ENCODE measurements at places on chromosomes 4 and X.

- no peak for DNase-seq
Observed at GRCh38 chrX:72268597-72269365, 8.3 kb downstream of the RPS4X start.

GRCh38 chr4:21529214-21529613 lies 419.4 kb downstream of the KCNIP4 start:
- DNase-seq: no peak

DNA sequence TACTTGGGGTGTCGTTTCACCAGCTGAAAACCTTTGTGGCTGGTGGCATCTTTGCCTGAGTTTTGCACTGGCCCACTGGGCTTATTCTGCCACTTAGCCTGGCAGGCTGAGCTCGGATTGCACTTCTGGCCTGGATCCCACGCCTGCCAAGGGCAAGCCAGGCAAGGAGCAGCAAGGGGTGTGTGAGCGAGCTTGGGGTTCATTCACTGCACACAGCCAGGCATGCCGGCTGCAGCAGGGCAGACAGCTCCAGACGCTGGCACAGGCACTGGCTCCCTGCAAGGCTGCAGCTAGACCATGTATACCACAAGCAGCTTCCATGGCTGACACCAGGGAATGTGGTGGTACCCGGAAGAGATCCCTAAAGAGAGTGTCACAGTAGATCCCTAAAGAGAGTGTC lies 476.3 kb downstream of the EPHA5 start:
- no peak for DNase-seq

DNA sequence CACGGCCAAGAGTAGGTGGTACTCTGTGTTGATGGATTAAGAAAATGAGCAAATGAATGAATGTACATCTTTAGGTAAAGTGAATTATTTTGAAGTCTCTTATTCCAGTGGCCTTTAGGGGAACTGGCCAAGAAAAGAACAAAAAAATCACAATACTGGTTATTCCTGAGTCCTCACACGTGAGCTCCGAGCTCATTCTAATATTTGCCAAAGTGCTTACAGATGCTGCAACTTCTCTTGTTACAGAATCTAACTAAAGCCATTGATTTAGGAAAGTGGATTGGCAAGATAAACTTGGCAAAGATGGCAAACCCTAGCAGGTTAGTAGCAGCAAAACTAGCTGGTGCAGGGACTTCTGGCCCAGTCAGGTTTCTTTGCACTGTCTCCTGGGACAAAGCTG lies 37.6 kb downstream of the IDS start:
- DNase-seq: no peak

GRCh38 chr4:141119071-141119470 lies 14.2 kb downstream of the RNF150 start:
- no peak for DNase-seq

DNA sequence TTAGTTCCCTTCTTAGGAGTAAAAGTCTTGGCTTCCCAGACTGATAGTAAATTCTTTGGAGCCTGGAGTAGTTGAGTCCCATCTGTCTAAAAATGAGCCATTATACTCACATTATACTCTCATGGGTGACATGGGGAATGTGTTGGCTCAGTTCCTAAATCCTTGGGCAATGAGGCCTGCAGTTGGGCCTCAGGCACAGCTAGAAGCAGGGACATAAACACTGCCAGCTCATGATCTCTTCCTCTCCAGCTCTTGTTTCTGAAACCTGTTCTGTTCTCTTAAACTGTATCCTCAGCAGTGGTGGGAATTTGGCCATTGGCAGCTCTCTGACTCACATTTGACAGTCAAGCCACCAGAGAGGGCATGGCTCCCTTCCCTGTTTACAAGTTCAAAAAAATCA lies 212.5 kb downstream of the SPATA18 start:
- no peak for DNase-seq

DNA sequence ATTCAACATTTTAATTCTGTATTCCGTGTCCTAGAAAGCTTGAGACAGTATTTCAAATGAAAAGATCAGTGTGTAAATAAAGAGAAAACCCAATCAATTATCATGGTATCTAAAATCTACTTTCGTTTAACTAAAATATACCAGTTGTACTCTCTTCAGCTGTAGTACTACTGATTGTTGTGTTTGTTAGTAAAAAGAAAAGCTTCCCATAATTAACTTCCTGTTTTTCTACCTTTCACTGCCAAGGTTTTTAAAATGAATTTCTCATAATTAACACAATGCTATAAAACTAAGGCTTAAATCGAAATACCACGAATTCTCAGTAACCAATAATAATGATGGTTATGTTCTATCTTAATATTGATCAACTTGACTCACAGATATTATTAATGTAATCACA lies 37.4 kb downstream of the PPP3CA start:
- DNase-seq: no peak

DNA sequence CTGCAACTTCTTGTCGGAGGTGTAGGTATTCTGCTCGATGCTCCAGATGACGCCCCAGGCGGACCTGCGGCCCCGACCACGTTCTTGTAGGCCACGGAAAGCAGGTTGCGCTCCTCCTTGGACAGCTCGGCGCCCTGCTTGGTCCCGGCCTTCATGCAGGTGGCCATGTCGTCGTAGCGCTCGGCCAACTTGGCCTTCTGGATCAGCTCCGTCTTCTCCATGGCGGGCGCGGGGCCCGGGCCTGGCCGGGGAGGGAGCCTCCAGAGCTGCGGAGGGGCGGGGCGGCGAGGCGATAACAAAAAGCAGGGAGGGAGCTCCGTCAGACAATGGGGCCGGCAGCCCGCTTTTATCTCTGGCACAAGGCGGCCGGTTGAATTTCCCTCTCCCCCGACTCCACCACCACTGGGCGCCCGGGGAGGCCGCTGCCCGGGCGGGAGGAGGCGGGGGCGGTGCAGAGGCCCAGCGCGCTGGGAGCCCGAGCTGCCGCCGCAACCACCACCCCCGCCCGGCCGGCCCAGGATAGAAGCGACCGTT lies 28.3 kb upstream of the DRP2 start:
- DNase-seq: no peak

DNA sequence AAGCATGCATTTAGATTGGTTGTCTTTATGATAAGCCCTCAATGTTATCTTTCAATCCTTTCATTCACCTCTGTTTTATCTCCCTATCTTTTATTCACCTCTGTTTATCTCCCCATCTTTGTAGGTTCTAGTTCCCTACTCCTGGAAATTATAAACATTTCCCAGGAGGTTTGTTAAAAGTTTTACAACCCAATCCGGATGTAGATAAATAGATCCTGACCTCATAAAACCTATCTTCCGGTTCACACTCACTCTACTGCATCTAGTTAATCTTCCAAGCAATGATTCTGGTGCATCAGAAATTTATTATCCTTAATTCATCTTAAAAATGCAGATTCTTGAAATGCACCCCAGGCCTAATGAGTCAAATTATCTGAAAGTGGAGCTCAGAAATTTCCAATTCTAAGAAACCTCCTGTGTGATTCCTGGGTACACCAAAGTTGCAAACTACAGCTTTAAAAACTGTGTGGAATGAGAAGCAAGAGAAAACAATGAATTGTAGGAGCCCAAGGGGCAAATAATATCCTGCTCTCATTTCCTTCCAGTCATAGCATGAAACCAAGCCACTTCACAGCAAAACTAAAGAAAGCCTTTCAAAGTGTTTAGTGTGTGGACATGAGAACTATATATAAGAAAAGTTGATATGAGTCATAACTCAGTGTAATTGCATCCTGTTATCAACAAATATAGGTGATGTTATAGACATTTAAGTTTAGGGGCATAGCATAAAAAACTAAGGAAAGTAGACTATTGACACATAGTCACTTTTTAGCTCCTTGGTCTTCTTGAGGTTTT lies 51.1 kb upstream of the UGT8 start:
- DNase-seq: no peak

DNA sequence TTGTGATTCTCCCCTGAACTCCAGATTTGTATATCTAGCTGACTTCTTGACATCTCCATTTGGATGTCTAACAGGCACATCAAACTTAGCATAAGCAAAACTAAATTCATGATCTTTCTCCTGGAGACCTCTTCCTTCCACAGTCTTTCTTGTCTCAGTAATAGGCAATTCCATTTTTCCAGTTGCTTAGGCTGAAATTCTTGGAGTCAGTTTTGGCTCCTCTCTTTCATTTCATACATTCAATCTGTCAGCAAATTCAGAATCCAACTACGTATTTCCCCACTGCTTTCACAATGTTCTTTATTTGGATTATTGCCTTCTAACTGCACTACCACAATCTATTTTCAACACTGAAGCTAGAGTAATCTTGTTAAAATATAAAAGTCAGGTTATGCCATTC lies 219.9 kb upstream of the GLRA2 start:
- no peak for DNase-seq

- DNase-seq: no peak
Observed at GRCh38 chr4:18398661-18399060, 377.1 kb upstream of the LCORL start.

- DNase-seq: no peak
Observed at GRCh38 chr4:71550220-71551165, 211.7 kb downstream of the SLC4A4 start.

- DNase-seq: no peak
Observed at GRCh38 chr4:25904748-25905082, 9.3 kb upstream of the SMIM20 start.

DNA sequence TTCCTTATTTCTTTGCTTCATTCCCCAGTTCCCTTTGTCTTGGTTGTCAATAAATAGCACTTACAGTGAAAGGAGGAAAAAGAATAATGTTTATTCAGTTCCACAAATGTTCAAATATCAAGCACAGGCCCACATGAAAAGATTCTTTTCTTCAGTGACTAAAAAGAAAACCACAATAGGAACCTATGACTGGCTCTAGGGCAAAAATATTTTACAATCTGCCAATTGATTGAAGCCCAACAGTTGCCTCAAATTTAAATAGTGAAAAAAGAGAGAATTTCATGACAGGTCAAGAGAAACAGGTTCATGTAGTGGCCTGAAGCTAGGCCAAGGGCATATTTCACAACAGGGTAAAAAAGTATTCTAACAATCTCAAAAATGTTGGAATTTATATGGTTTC lies 553.8 kb downstream of the CENPC start:
- DNase-seq: no peak

DNA sequence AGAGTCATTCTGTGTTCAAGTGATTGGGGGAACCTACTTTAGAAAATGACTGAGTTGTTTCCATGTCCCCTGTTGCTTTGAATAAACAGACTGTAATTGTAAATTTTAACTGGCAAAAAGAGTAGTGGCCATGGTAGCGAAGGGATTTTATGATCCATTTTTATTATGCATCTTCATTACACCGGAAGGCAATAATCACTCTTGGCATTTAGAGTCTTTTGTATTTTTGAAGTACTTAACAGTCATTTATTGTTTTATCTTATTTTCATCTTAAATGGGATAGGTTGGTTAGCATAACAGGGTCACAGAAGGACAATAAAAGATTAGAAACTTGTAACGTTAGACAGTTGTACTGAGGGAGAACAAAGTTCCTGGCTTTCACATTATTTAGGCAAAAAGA lies 11.0 kb upstream of the OTC start:
- DNase-seq: no peak

DNA sequence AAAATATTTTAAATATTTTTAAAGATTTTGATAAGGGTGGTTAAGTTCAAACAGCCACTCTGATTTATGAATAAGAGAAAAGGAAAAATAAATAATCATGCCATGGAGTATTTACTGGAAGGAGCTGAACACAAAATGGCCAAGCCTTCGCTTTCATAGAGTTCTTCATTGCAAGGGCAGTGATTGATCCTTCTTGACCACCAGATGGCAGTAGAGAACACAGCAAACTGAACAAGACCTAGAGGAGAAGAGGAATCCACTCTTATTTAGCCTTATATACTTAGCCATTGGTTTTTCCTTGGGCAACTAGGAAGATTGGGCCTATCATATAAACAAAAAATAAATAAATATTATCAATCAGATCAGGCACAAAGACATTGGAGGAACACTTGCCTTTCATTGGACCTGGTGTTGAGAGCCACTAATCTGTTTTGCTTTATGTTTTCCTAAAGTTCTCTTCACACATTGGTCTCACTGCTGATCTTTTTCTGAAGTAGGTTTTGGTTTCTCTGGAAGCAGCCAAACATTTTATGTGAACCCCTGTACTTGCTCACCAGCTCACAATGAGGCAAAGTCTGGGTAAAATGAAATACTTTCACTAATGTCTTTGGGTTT lies 58.1 kb upstream of the PARM1 start:
- DNase-seq: no peak

GRCh38 chr4:80788798-80789197 lies 241.7 kb upstream of the BMP3 start:
- DNase-seq: no peak

- no peak for DNase-seq
Observed at GRCh38 chrX:14865201-14865600, 7.7 kb downstream of the FANCB start.

DNA sequence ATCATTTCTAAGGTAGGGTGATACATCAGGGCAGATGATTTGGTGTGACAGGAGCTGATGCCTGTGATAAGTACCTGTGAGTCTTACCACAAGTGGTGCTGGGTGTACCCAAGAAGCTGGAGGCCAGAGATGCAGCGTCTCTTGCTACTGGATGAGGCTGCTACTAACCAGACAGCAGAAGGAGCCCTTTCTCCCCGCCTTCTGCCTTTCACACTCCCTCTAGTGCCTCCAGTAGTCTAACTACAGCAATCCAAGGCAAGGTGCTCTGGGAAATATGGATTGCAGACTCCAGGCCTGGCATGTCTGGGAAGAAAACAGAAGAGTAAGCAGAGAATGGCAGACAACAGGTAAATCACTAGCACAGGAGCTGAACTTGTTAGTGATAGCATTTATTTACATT lies 470.8 kb downstream of the NKX6-1 start:
- DNase-seq: no peak

- DNase-seq: no peak
Observed at GRCh38 chrX:35499071-35499862, 298.9 kb upstream of the MAGEB16 start.

- no peak for DNase-seq
Observed at GRCh38 chr4:108681321-108681809, 31.0 kb downstream of the OSTC start.

DNA sequence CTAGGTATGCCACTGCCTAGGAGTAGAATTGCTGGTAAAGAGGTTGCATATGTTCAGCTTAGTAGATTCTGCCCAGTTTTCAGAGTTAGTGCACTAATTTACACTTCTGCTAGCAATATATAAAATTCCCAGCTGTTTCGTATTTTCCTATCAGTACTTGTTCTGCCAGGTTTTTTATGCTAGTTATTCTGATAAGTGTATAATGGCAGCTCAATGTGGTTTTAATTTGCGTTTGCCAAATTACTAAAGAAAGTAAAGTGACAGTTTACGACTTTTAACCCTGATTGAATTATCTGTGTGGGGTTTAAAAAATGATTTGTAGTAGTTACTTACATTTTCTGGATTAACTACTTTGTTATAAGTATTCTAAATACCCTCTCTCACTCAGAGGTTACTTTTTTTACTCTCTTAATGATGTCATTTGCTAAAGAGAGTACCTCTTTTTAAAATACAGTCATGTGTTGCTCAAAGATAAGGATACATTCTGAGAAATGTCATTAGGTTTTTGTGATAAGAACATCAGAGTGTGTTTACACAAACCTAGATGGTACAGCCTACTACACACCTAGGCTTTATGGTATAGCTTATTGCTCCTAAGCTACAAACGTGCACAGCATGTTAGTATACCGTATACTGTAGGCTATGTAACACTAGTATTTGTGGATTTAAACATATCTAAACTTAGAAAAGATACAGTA lies 363.2 kb downstream of the IL15 start:
- DNase-seq: no peak

Measured in activated CD4-positive, alpha-beta T cell treated with anti-CD3 and anti-CD28 coated beads, Interleukin-2, amount 50 U/mL, for 48 hours (primary cell).